ENCODE measurements at places on chromosomes 12 and 14. TPM values are rescaled to one million over a fixed set of nuclear protein-coding genes. Genes with fewer than 3 reads are reported as not detected.

The CCDC60 gene
- not detected for total RNA-seq

The INSM2 gene
- total RNA-seq: not detected

The OR6C2 gene
- not detected for total RNA-seq

The BATF gene
- total RNA-seq: 1.0 TPM

The SLC25A21 gene
- 2.1 TPM for total RNA-seq

The LAG3 gene
- total RNA-seq: not detected

The TEX22 gene
- total RNA-seq: under 0.01 TPM

The RFX4 gene
- total RNA-seq: not detected

The HELB gene
- total RNA-seq: 2.6 TPM

The CLEC4D gene
- under 0.01 TPM for total RNA-seq

The STRN3 gene
- 69.9 TPM for total RNA-seq

The BDKRB2 gene
- total RNA-seq: 2.6 TPM

The PPM1H gene
- total RNA-seq: 4.2 TPM

The NUDT14 gene
- 17.2 TPM for total RNA-seq

The RHEBL1 gene
- total RNA-seq: 0.52 TPM

The OTOGL gene
- total RNA-seq: 0.52 TPM

All from skeletal muscle tissue (tissue), 5 donors.